ENCODE measurements at places on chromosomes 5 and 9. TPM values are rescaled to one million over a fixed set of nuclear protein-coding genes. Genes with fewer than 3 reads are reported as not detected.

The PCDHGA8 gene
- 0.76 TPM for total RNA-seq

DNA sequence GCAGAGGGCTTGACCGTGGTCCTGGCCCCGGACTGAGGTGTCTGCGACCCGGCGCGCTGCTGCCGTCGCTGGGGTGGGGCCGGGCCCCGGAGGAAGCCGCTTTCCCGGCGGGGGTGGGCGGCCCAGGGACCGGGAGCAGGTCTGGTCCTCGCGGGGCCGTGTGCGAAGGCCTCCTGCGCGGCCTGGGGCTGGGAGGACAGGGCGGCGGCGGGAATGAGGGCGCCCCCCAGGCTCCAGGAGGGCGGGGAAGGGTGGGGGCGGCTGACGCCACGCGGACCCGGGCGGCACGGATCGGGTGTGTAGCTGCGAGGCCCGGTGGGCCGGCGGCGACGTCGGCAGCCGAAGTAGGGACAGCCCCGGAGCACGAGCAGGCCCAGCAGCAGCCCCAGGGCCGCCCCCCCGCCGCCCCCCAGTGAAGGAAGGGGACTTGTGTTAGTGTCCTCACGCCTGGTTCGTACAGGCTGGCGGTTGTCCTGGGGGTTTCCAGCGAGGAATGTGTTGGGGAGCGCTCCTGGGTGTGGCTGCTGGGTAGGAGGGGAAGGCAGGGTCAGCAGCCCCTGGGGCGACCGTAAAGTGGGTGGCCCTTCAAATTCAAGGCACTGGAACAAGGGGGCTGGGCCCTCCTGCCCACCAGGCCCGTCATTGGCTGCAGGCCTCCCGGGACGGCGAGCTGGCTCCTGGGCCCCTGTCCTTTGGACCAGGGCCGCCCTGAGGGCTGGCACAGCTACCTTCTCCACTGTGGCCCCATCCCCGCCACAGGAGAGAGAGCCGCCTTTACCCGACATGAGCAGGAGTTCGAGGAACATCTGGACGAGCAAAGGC lies 597 bp upstream of the TMEM250 start:
- peak overlapping the region; percentile 91 for H3K27ac ChIP-seq
- H3K36me3 ChIP-seq = no peaks in the 10 kb centered on the region
- H3K27me3 ChIP-seq = no peaks in the 10 kb centered on the region
- DNase-seq = no peak
- H3K4me1 ChIP-seq = peaks cover 37% of the 10 kb centered on the region
- peak overlapping the region; percentile 96 for H3K4me3 ChIP-seq

The ARHGEF28 gene
- 10.5 TPM for total RNA-seq

The UGT3A2 gene
- 0.31 TPM for total RNA-seq

The PKN3 gene
- total RNA-seq = 11.8 TPM

The SAPCD2 gene
- 4.6 TPM for total RNA-seq

GRCh38 chr9:106482733-106483132 lies 380.2 kb upstream of the ZNF462 start:
- no peak for DNase-seq
- no peaks in the 10 kb centered on the region for H3K27me3 ChIP-seq
- H3K36me3 ChIP-seq = no peaks in the 10 kb centered on the region
- no peaks in the 10 kb centered on the region for H3K4me1 ChIP-seq
- no peak overlapping the region for H3K4me3 ChIP-seq

Data from left lung (tissue), 14 donors.